ENCODE measurements at places on chromosomes 11 and 22.

- DNase-seq, result no peak
Observed at GRCh38 chr22:20531154-20531403, 23.7 kb downstream of the MED15 start.

DNA sequence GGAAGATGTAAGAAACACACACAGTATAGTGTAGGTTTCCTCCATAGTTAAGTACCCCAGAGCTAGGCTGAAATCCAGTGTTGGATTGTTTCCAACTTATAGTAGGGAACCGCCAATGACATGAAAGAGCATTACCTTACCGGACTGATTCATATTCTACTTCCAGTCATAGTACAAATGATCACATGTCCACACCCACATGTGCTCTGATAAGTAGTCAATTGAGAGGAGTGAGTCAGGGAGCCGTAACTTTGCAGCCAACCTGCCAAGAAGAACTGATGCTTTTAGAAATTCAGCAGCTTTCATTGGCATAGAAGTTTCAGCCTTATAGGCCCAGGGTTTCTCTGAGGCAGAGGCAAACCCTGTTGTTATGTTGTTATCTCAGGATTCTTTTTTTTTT, 240.6 kb downstream of the ETS1 start:
- no peak for DNase-seq

DNA sequence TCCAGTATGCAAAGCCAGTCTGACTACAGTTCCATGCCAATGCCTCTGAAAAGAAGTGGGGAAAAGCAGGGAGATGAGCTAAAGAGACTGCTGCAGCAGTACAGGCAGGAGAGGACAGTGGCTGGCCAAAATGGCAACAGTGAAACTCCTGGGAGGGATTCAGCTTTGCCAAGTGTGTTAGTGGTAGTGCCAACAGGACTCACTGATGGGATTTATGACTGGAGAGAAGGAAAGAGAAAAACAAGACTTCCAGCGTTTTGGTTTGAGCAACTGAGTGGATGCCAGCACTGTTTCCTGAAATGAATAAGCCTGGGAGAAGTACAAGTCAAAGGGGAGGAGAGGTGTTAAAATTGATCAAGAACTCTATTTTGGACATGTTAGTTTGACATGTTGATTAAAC, 80.9 kb downstream of the PLEKHA7 start:
- DNase-seq, result no peak

GRCh38 chr11:8342821-8343681, 79.4 kb upstream of the LMO1 start:
- no peak for DNase-seq

DNA sequence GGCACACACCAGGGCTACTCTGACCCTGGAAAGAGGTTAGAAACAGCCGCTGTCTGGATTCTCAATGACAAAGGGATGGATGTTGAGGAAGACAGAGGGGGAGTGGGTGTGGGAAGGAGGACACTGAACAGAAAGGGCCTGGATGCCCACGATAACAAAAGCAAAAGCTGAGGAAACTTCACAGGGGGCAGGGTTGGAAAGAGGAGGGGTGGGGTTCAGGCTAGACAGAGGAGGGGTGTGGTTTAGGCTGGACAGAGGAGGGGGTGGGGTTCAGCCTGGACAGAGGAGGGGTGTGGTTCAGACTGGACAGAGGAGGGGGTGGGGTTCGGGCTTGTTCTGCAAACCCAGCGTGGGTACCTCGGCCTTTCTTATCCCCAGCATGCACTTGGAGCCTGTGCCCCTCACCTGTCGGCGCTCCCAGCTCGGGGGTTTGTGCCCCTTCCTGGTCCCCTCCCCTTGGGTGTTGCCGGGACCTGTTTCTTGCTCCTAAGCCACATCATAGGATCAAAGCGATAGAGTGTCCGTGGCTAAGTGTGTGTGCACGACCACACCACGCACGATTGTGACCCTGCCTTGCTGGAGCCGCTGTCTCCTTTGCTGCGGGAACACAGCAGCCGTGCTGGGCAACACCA, 75.6 kb downstream of the BRD1 start:
- DNase-seq, result no peak

- DNase-seq, result no peak
Observed at GRCh38 chr11:43278193-43278956, 33.4 kb upstream of the API5 start.

GRCh38 chr11:66686801-66687750, 9.4 kb upstream of the RBM4B start:
- no peak for DNase-seq

GRCh38 chr22:32389685-32390084, 22.4 kb downstream of the RTCB start:
- no peak for DNase-seq

DNA sequence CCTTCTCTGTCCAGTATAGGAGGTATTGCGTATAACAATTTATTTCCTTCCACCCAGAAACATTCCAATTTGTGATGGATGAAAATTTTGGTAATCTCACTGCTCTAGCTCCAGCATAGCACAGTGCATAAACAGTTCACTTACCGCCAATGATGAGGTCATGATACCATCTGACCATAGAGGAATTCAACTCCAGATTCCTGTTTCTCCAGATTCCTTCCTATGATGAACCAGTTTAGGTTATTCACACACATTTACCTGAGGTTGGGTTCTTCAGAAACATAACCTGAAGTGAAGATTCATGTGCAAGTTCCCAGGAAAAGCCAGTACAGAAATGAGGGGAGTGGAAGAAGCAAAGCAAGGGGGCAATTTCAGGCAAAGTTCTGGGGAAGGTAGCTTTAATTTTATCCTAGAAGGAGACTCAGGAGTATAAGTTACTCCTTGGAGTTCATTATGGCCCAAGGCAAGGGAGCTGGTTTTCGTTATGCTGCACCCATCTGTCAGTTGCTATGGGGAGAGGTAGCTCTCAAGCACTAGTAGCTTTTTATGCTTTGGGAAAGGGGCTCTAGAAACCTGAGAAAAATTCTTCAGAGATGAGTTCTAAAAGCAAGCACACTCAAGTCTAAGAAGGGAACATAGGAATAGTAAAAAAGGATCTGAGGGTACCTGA, 121.6 kb downstream of the CASP12 start:
- no peak for DNase-seq

DNA sequence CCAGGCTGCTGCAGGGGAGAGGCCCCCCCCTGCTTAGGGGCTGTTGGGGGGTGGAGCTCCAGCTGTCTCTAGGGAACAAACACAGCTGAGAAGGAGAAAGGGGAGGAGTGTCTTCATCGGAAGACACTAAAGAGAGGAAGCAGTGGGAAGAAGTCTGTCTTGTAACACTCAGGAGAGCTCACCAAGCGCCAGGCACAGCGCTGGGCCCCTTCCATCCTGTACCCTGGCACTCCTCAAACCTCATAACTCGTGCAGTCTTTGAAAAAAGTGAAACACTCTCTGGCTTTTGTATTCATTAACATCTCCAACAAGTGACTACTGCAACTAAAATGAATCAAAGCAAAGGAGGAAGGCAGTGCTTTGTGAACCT, 67.4 kb upstream of the PRDM11 start:
- peak; percentile 65 for DNase-seq

DNA sequence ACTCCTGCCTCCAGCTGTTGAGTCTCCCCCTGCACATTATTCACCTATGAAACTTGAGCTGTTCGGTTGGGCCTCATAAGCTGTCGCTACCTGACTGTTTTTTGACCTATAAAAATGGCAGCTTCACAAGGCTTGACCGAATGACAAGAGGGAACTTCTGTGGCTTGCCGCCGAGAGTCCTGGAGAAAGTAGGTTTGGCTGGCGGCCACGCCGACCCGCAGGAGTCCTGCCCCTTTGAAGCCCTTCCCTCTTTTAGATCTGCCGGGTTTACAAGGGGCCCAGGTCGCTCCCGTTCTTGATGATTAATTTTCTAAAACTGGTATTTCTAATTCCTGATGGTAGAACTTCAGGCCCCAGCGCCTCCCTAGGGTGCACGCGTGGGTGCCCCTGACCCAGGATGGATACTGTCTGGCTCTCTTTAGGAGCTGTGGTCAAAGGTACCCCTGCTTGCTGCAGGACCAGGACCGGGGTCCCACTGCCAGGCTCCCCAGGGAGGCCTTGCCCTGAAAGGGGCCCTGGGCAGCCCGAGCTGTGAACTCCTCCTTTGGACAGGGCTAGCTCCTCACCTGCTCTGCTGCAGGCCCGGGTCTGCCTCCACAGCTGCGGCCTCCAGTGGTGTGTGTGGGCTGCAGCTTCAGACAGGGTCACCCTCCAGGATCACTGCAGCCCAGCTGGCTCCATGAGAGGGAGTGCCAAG, 171.8 kb downstream of the CTTN start:
- no peak for DNase-seq

DNA sequence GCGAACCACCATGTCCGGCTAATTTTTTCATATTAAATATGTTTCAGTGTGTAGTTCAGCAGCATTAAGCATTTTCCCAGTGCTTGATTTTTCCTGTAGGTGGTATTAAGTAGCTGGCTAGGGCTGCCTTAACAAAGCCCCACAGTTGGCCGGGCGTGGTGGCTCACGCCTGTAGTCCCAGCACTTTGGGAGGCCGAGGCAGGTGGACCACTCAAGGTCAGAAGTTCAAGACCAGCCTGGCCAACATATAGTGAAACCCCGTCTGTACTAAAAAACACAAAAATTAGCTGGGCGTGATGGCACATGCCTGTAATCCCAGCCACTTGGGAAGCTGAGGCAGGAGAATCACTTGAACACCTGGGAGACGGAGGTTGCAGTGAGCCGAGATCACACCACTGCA, 33.5 kb upstream of the TOLLIP start:
- DNase-seq, result no peak

- no peak for DNase-seq
Observed at GRCh38 chr11:6794639-6795038, 4.8 kb downstream of the OR6A2 start.

DNA sequence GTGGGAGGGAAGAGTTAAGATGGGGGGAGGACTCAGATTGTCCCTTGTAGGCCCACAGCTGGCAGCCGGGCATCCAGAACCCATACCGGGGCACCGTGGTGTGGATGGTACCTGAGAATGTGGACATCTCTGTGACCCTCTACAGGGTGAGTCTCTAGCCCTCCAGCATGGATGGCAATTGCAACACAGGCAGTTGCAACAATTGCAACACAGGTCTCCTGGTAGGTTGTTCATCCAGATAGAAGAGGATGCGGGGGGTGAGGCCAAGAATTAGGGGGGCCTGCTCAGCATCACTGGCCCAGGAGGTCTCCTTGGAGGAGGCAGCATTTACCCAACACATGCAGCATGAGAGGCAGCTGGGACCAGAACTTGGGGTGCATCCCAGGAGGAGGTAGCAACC, 3.4 kb downstream of the EHBP1L1 start:
- DNase-seq, result no peak

DNA sequence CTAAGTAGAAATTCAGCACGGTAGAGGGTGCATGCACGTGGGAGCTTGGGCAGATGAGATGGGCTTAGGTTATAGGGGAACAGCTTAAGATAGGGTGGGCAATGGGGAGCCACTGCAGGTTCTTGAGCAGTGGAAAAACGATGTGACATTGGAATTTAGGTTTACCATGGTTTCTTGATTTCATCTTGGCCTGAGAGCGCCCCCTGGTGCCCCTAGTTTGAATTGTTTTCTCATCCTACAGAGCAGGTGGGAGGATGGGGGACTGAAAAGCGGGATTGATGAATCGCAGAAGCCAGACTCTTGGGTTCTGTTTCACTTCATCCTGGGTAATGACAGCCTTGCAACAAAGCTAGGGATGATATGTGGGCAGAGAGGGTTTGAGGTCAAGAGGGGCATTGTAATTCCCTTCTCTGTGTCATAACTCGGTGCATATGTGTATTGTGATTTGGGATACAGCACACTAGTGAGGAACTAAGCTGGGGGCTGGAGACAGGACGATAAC, 6.7 kb upstream of the MCAM start:
- DNase-seq, result peak; percentile 44

- no peak for DNase-seq
Observed at GRCh38 chr11:129976328-129976727, 26.3 kb downstream of the PRDM10 start.

All from inflammatory macrophage treated with lipopolysaccharide for 1 hour (primary cell).